ENCODE measurements at places on chromosomes 4 and X.

GRCh38 chrX:143461606-143462005 is 55.7 kb downstream of the SPANXN3 start:
- H3K27ac ChIP-seq = no peak overlapping the region
- no peak overlapping the region for H3K4me3 ChIP-seq
- no peaks in the 10 kb centered on the region for H3K36me3 ChIP-seq
- no peak for DNase-seq
- no peaks in the 10 kb centered on the region for H3K27me3 ChIP-seq
- H3K4me1 ChIP-seq = no peaks in the 10 kb centered on the region

- no peaks in the 10 kb centered on the region for H3K27me3 ChIP-seq
- no peaks in the 10 kb centered on the region for H3K4me1 ChIP-seq
- no peaks in the 10 kb centered on the region for H3K36me3 ChIP-seq
- no peak overlapping the region for H3K4me3 ChIP-seq
- no peak overlapping the region for H3K27ac ChIP-seq
Observed at GRCh38 chr4:7581477-7581876, 146.7 kb upstream of the PSAPL1 start.

DNA sequence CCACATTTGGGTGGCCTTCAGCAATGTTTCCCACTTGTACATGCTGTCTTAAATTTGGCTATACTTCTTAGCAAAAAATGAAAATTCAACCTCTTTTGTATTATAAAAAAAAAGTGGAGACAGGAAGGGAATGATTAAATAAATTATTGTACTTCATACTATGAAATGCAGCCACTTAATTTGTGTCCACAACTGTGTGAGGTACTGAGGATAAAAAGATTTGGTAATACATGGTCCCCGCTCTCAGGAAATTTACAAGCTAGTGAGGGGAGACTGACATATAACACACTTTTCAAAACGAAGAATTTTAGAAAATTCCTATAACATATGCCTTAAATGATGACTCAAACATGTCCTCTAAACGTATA is 105.0 kb downstream of the HNRNPD start:
- H3K4me1 ChIP-seq = peaks cover 13% of the 10 kb centered on the region
- H3K27me3 ChIP-seq = no peaks in the 10 kb centered on the region
- H3K4me3 ChIP-seq = no peak overlapping the region
- H3K36me3 ChIP-seq = no peaks in the 10 kb centered on the region

- H3K4me3 ChIP-seq = no peak overlapping the region
- H3K4me1 ChIP-seq = no peaks in the 10 kb centered on the region
- no peak overlapping the region for H3K27ac ChIP-seq
- no peaks in the 10 kb centered on the region for H3K36me3 ChIP-seq
- no peaks in the 10 kb centered on the region for H3K27me3 ChIP-seq
- no peak for DNase-seq
Observed at GRCh38 chr4:120723986-120724385, 198.5 kb downstream of the PRDM5 start.

GRCh38 chrX:112643721-112644120 is 36.0 kb downstream of the LHFPL1 start:
- peaks cover 7% of the 10 kb centered on the region for H3K4me1 ChIP-seq
- DNase-seq = no peak
- H3K27ac ChIP-seq = no peak overlapping the region
- no peaks in the 10 kb centered on the region for H3K27me3 ChIP-seq

DNA sequence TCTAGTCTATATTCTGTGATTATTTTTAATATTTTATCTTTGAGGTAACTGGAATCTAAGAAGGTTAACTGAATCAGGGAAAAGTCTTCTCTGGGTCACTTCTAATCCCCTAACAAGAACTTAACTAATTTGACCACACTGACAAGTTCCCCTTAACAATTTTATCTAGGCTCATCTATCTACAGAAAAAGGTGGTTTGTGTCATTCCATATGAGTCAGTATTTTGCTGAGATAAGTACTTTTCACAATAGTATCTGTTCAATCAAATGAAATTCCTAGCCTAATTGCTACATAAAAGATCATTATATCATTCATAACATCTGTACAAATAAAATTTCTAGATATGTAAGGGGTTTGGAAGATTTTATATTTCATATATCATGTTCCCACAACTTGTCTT is 45.6 kb downstream of the COL25A1 start:
- H3K36me3 ChIP-seq = no peaks in the 10 kb centered on the region
- no peaks in the 10 kb centered on the region for H3K27me3 ChIP-seq
- no peak overlapping the region for H3K27ac ChIP-seq

- no peak for DNase-seq
- peaks cover 9% of the 10 kb centered on the region for H3K4me1 ChIP-seq
- no peaks in the 10 kb centered on the region for H3K27me3 ChIP-seq
- no peak overlapping the region for H3K4me3 ChIP-seq
Observed at GRCh38 chr4:77104791-77105540, 29.2 kb upstream of the CCNI start.

DNA sequence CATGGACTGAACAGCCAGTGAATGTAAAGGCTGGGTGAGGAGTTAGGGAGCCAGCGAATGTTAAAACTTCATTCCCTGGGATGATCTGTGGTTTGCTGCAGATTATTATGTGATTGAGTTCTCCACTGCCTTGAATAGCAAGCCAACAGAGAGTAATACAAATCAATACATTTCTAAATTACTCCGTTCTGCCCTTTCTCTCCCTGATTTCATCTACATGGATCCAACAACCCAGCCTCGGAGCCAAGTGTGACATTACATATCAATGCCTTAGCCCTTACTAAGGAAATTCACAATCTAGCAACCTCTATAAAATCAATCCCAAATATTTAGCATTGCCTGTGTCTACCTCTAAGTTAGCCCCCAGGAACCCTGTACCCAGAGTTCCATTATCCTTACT is 11.0 kb downstream of the HSD17B13 start:
- H3K4me3 ChIP-seq = no peak overlapping the region
- H3K36me3 ChIP-seq = no peaks in the 10 kb centered on the region
- no peak for DNase-seq
- no peak overlapping the region for H3K27ac ChIP-seq

- H3K27ac ChIP-seq = no peak overlapping the region
- no peaks in the 10 kb centered on the region for H3K36me3 ChIP-seq
- no peaks in the 10 kb centered on the region for H3K4me1 ChIP-seq
- no peaks in the 10 kb centered on the region for H3K27me3 ChIP-seq
Observed at GRCh38 chr4:48027653-48028052, 11.1 kb downstream of the NIPAL1 start.

DNA sequence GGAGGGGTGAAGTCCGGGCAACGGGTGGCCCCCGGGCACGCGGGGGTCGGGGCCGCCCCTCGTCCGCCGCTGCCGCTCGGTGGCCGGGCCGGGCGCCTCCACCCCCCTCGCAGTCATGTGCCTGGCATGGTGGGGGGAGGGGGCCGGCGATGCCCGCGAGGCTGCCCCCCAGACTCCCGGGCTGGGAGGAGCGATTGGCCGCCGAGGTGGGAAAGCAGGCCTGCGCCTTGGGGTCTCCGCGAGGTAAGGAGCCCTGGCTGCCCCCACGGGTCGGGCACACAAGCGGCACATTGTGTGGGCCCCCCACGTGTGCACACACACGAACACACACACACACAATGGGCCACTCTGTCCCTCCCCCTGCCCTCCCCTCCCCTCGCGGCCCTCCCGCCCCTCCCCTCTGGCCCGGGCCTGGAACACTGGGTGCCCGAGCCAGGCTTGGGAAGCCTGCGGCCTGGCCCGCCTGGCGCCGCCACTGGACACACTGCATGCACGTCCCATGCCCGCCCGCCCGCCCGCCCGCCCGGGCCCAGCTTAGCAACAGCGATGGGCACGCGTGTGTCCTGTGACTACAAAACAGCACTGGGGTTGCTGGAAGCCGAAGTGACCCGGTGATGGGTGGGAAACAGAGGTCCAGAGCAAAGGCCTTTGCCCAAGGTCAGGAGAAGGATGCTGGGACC is 1.3 kb downstream of the SLC6A8 start:
- peaks cover 6% of the 10 kb centered on the region for H3K4me1 ChIP-seq
- no peak overlapping the region for H3K27ac ChIP-seq
- no peaks in the 10 kb centered on the region for H3K36me3 ChIP-seq
- no peak overlapping the region for H3K4me3 ChIP-seq
- H3K27me3 ChIP-seq = no peaks in the 10 kb centered on the region
- DNase-seq = no peak

DNA sequence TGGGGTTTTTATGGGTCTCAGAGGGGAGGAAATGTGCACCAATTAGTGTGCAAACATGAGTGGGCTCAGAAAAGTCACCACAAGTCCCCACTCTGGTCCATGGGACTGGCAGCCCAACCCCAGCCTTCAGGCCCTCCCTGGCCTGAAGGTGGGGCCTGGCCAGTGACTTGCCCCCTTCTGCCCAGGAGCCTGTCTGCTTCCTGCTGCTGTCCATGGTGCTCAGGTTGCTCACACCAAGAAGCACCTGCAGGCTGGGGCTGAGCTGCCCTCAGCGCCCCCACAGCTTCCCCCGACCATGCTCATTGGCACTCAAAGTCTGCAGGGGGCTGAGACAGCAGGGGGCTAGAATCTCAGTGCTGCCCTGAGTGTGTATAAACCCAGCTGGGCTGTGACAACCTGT is 30.6 kb upstream of the GC start:
- no peaks in the 10 kb centered on the region for H3K27me3 ChIP-seq
- no peaks in the 10 kb centered on the region for H3K4me1 ChIP-seq
- no peak overlapping the region for H3K4me3 ChIP-seq
- H3K27ac ChIP-seq = no peak overlapping the region

DNA sequence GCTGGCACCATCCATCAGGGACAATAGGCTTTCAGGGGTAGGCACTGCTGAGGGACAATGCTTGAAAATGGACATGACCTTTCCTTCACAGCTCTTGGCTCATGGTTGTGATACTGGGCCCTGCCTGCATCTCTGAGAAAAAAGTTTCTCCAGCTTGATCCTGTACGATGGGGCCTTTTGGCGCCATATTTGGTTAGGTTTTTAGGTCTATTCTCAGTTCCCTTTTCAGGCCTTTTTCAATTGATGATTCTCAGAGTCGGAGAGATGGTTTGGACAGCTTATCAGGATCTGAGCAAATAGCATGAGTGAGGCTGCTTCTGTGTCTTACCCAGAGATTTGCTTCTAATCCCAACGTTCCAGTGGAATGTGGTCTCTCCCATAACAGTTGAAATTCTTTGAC is 141.6 kb downstream of the ZNF518B start:
- H3K27ac ChIP-seq = no peak overlapping the region
- H3K27me3 ChIP-seq = no peaks in the 10 kb centered on the region
- H3K4me1 ChIP-seq = no peaks in the 10 kb centered on the region
- DNase-seq = no peak

GRCh38 chr4:141643557-141643956 is 7.2 kb downstream of the IL15 start:
- DNase-seq = no peak
- H3K27ac ChIP-seq = no peak overlapping the region
- peaks cover under 1% of the 10 kb centered on the region for H3K27me3 ChIP-seq
- H3K4me1 ChIP-seq = no peaks in the 10 kb centered on the region

- peaks cover 6% of the 10 kb centered on the region for H3K4me1 ChIP-seq
- no peak overlapping the region for H3K4me3 ChIP-seq
- H3K36me3 ChIP-seq = no peaks in the 10 kb centered on the region
Observed at GRCh38 chr4:110484767-110485166, 8.8 kb downstream of the ENPEP start.

- no peak for DNase-seq
- H3K4me3 ChIP-seq = no peak overlapping the region
- no peaks in the 10 kb centered on the region for H3K36me3 ChIP-seq
- no peak overlapping the region for H3K27ac ChIP-seq
Observed at GRCh38 chr4:140790765-140791164, 34.6 kb upstream of the TBC1D9 start.

GRCh38 chrX:53239474-53239873 is 14.5 kb upstream of the KDM5C start:
- no peaks in the 10 kb centered on the region for H3K36me3 ChIP-seq
- DNase-seq = peak; percentile 37
- no peak overlapping the region for H3K4me3 ChIP-seq
- H3K27me3 ChIP-seq = no peaks in the 10 kb centered on the region
- H3K4me1 ChIP-seq = no peaks in the 10 kb centered on the region
- H3K27ac ChIP-seq = no peak overlapping the region

DNA sequence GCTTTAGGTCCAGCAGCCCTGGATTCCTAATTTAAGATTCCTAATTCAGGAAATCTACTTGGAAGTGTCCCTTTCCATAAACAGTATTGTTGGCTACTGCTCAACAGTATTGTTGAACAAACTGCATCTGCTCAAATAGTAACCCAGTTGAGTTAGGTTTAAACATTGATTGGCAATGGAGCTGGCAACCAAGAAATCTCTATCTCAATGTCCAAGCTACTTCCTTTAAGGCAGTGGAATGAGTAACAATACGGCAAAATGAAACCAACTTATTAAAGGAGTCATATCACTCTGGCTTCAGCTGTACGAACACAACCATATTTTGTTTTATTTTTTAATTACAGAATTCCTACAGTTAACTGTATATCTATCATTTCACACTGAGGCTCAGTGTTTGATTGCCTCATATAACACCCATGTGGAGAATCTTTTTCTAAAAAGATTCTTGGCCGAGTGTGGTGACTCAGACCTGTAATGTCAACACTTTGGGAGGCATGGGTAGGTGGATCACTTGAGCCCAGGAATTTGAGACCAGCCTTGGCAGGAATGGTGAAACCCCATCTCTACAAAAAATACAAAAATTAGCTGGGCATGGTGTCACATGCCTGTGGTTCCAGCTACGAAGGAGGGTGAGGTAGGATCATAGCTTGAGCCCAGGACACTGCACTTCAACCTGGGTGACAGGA is 71.7 kb upstream of the IL13RA1 start:
- no peaks in the 10 kb centered on the region for H3K4me1 ChIP-seq
- H3K27ac ChIP-seq = no peak overlapping the region
